ENCODE measurements at places on chromosomes 5 and 9. TPM values are rescaled to one million over a fixed set of nuclear protein-coding genes. Genes with fewer than 3 reads are reported as not detected.

- H3K27ac ChIP-seq, result no peak overlapping the region
- H3K4me1 ChIP-seq, result peaks cover 9% of the 10 kb centered on the region
- H3K4me3 ChIP-seq, result no peak overlapping the region
- H3K27me3 ChIP-seq, result peaks cover 24% of the 10 kb centered on the region
- no peak for DNase-seq
Measured at GRCh38 chr5:80041527-80041926, 6.4 kb downstream of the THBS4 start.

DNA sequence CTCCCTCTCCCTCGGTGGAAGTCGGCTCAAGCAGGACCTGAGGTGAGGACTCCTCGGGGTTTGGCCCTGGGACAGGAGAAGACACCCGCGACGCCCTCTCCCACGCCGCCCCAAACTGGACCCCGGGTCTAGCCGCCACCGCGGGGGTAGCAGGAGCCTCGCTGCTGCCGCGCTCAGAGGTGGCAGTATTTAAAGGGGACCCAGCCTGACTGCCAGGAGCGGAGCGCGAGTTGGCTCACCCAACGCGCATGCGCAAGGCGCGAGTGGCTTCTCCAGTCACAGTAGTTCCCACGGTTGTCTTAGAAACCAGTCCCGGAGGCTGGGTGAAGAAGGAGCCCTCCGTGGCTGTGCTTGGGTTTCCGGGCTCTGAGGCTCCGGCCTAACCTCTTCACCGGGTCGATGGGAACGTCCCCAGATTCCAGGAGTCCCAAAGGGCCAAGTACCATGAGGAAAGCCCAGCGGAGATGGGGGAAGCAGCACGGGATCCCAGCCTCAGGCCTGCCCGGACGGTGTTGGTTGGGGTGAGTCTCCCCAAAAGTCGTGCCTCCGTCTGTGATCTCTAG, 477.8 kb downstream of the SPATA31A7 start:
- H3K36me3 ChIP-seq, result no peaks in the 10 kb centered on the region
- no peak overlapping the region for H3K27ac ChIP-seq
- H3K4me1 ChIP-seq, result no peaks in the 10 kb centered on the region
- H3K4me3 ChIP-seq, result no peak overlapping the region
- no peak for DNase-seq
- H3K27me3 ChIP-seq, result no peaks in the 10 kb centered on the region

DNA sequence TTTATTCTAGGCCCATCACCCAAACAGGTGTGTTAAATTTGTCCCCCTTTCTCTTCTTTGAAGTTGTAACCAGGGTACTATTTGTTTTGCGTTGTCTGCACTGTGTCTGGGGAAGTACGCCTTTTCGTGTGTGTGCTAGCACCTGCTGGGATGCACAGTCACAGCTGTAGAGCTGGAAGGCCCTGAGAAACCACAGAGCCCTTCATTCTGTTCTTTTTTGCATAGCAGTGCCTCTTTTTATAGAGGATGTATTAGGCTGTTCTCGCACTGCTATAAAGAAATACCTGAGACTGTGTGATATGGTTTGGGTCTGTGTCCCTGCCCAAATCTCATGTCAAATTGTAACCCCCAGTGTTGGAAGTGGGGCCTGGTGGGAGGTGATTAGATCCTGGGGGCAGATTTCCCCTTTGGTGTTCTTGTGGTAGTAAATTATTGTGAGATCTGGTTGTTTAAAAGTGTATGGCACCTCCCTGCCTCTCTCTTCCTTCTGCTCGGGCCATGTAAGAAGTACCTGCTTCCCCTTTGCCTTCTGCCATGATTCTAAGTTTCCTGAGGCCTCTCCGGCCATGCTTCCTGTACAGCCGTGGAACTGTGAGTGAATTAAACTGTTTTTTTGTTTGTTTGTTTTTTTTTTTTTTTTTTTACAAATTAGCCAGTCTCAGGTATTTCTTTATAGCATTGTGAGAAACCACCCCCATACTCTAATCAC, 14.0 kb downstream of the SEC61B start:
- peaks cover 20% of the 10 kb centered on the region for H3K36me3 ChIP-seq
- H3K27ac ChIP-seq, result peak overlapping the region; percentile 80
- H3K4me1 ChIP-seq, result peaks cover 24% of the 10 kb centered on the region
- DNase-seq, result peak; percentile 64
- no peak overlapping the region for H3K4me3 ChIP-seq

GRCh38 chr5:101543780-101544179, 640.7 kb upstream of the ST8SIA4 start:
- no peak for DNase-seq
- H3K4me1 ChIP-seq, result no peaks in the 10 kb centered on the region
- no peaks in the 10 kb centered on the region for H3K36me3 ChIP-seq
- H3K27ac ChIP-seq, result no peak overlapping the region

- H3K4me3 ChIP-seq, result no peak overlapping the region
- no peak for DNase-seq
- no peaks in the 10 kb centered on the region for H3K4me1 ChIP-seq
- H3K27me3 ChIP-seq, result peaks cover 2% of the 10 kb centered on the region
- H3K27ac ChIP-seq, result no peak overlapping the region
Measured at GRCh38 chr5:64213011-64213410, 47.4 kb downstream of the RNF180 start.

Gene PAPPA
- total RNA-seq, result not detected

Gene NOXA1
- total RNA-seq, result 0.95 TPM
